ENCODE measurements at places on chromosomes 6 and 20.

- DNase-seq, result peak; percentile 55
These were observed 17.8 kb downstream of the ARMC12 start for GRCh38 chr6:35754452-35755277.

DNA sequence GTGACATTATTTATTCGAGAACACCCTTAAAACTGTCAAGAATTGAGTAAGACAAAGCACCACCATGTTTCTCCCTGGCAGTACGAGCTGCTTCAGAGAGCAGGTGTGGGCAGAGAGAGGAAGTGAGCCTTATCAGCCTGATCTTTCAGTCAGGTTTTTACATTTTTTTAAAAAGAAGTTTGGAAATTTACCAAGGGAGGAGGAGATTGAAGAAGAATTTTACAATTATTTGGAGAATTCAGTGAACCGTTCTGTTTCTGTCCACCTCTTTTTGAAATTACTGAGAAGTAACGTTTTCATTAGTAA is 75.5 kb downstream of the ZDHHC14 start:
- DNase-seq, result no peak

DNA sequence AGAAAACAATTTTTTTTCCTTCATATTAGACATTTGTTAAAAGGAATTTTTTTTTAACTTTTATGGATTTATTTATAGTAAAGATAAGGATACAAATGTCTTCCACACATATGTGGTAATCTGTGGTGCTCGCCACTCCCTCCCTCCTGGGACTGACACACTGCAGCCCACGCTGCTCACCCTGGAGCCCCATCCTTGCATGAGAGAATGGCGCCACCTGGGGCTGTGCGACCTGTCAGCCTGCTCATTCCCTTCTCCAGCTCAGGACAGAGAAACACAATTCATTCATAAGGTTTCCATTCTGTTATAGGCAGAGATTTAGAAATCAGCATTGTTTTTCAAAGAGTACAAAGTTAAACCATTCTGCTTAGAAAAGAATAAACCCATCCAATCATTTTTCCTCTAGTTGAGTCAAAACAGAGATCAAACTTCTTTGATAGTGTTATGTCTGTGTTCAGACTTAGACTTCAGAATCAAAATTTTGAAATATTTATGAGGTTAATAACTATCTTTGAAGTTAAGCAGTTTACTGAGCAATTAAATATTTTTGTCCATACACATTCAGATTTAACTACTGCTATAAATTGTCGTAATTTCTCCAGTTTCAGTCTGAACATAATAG is 42.8 kb upstream of the DYNLRB1 start:
- peak; percentile 66 for DNase-seq

GRCh38 chr20:32777177-32777956 is 15.2 kb downstream of the DNMT3B start:
- no peak for DNase-seq

GRCh38 chr6:94196891-94197290 is 777.5 kb upstream of the EPHA7 start:
- no peak for DNase-seq

DNA sequence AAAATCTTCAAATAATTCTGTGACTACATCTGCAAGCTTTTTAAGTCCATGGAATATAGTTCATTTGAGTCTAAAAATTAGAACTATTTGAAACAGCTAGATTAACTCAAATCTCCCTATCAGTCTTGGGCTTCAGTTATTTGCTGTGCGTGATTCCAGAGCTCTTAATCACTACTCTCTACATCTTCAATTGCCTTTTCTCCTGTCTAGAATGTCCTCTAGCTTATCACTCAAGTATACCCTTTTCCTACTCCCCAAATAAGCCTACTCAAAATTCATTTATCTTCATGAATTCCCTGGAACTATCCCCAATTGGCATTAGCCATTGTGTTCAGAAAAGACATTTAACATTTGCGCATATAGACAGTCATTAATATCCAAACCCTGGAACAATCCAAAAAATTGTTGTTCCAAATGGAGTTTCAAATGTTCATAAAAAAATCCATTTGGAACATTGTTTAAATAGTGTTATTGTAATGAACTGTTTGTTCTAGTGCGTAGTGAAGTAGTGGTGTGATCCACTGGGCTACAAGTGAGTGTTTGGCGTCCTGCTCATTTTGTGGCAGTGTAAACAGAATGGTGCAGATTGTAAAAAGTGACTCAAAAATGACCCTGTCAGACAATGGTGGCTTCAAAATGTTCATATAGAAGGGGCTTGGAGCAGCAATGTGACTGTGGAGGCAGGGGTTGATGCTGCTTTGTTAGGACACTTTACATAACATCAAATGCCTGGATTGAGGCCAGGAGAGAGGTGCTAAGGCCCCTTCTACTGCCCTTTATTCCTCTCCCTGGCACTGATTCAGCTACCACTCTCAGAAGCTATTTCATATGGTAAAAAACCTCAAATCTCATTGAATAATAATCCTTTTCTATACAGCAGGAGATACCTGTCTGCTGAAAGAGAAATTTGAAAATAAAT is 122.3 kb downstream of the KIF6 start:
- DNase-seq, result no peak

DNA sequence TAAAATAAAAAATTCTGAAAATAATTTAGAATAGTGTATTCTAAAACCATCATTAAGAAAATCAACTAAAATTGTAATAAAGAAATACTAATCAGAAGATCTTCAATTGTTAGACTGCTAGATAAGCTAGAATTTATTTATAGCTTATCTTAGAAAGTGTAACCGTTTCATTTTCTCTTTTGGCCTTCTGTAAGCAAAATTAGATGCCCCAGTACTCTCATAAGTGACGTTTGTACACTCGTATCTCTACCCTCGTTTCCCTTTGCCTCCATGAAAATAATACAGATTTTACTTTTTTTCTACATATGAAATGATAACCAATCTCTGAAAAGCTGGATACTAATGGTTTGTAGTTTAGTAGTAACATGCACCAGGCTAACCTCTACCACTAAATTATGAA is 19.8 kb downstream of the DSE start:
- DNase-seq, result no peak

- no peak for DNase-seq
These were observed 47.3 kb upstream of the SLC2A12 start for GRCh38 chr6:134099770-134100169.

GRCh38 chr20:31861385-31862156 is 8.8 kb downstream of the DUSP15 start:
- DNase-seq, result no peak

DNA sequence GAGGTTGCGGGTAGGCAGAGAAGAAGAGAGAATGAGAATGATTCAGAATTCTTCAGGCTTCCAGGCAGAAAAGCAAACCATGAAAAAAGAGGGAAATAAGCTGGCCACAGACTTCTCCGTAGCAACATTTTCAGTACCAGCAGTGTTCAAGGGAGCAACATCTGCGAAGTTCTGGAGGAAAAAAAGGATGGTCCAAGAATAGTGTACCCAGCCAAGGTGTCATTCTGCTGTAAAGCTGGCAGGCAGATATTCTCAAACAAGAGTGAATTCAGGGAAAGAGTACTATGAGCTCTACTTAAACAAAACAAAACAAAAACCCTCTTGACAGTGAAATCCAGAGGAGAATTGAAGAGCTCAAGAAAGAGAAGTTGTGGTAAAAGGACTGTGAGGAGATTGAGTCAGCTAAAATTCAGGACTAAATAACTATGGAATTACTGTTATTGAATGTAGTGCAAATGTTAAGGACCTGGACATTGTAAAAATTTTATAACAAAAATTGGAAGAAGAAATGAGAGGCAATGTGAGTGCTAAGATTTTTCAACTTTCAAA is 86.5 kb downstream of the ATRN start:
- DNase-seq, result no peak

GRCh38 chr6:42387336-42387735 is 64.4 kb downstream of the TRERF1 start:
- DNase-seq, result no peak

DNA sequence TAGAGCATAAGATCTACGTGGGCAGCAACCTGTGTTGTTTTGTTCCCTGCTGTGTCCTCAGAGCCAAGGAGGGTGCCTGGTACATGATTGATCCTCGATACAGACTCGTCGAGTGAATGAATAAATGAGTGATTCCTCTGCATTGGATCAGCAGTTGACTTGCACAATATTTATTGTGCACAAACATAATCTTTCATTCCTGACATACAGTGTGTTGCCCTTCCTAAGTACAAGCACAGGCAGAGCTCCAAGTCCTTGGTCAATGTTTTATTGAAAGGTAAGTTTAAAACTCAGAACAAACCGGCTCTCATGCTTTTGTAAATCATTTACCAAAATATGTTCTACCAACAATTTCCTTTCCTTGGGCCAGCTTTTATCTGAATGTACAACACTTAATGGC is 57.4 kb downstream of the STMND1 start:
- DNase-seq, result no peak

DNA sequence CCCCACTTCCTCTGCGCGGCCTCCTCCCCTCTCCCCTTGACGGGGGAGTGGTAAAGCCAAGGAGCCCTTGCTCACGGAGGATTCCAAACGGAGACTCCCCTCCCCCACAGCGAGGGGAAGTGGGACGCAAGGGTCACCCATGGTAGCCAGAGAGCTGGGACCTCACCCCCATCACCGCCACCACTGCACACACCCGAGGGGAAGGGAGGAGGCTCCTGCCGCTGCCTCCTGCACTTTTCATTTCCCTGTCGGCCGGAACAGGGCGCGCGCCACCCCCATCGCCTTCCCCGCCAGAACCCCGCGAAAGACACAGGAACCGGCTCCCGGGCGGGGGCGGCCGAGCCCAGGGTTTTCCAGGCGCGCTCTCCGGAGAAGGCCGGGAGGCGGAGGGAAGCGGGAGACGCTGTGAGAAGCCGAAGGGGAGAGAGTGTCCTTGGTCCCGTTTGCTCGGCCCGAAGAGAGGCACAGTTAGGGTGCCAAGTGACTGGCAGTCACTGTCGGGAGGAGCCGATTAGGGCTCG is 789 bp downstream of the CCND3 start:
- DNase-seq, result no peak
